ENCODE measurements at places on chromosomes 7 and 10.

- no peak for DNase-seq
Observed at GRCh38 chr10:46264737-46265368, 21.9 kb upstream of the ANTXRL start.

DNA sequence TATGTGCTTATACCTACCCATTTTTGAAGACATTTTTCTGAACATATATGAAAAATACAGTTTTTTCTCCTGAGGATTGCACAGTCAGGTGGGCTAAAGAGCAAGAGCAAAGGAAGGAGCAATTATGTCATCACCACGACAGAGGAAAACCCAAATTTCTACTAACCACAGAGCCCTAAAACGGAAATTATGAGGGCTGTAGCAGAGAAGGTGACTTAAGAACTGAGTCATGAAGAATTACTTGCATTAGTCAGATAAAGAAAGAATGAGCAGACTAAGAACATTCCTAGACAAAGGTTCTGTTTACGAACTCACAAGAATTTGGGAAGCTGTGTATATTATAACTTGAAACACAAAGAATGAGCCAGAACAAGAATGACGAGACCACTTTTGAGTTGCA is 974.4 kb downstream of the NXPH1 start:
- no peak for DNase-seq

DNA sequence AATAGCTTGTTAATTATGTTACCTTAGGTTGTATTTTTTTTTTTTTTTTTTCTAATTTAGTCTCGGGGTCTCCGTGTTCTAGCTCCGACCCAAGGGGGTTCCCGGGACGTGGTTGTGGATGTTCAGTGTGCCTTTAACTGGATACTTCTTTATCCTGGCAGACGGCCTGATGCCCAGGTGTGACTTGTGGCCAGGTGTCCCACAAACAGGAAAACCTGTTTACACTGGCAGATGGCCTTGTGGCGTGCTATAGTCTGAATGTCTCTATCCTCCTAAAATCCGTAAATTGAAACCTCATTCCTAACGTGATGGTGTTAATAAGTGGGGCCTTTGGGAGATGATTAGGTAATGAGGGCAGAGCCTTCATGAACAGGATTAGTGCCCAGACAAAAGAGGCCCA is 546.4 kb upstream of the C7orf33 start:
- no peak for DNase-seq

DNA sequence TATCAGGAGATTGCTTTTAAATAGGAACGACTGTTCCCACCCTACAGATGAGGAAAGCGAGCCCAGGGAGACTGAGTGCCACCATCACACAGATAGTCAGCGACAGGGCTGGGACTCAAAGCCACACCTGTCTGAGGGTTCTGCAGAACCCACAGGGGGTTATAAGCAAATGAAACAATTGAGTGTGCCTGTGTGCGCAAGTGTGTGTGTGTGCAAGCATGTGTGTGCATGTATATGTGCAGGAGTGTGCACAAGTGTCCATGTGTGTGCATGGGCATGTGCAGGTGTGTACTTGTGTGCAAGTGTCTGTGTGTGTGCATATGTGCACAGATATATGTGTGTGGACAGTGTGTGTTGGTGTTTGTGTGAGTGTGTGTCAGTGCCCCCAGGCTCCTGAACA is 280.2 kb downstream of the GRID1 start:
- DNase-seq: no peak

DNA sequence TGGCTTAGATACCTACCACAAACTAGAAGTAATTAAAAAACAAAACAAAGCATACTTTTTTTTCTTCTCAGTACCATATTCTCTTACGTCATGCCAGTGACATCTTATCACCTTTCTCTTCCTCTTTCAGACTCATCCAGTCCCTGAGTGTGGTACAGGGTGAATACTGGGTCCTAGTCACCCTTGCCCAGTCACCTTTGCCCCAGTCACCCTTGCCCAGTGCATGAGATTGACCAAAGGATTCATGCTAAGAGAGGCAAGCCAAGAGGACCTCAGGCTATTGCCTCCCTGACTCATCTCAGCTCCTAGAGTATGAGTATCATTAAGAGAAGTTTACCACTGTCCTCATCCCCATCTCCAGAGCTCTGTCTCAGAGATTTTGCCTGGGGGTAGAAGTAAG is 10.0 kb upstream of the TSPAN12 start:
- no peak for DNase-seq

DNA sequence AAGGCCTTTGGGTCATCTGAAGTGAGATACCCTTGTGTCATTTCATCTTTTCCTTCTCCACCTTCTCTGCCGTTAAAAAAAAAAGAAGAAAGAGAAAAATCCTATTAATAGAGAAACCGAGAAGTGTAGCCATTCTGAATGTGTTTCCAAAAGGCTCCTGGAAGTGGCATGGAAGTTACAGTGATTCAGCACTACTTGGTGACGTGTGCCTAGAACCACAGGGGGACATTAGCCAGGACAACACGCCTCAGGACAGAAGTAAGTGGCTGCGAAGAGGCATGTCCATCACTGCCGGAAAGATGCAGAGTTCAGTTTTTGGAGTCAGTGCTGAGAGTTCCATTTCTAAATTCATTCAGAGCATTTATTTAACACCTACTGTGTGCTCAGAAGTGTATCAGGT is 6.3 kb downstream of the HTRA1 start:
- no peak for DNase-seq

DNA sequence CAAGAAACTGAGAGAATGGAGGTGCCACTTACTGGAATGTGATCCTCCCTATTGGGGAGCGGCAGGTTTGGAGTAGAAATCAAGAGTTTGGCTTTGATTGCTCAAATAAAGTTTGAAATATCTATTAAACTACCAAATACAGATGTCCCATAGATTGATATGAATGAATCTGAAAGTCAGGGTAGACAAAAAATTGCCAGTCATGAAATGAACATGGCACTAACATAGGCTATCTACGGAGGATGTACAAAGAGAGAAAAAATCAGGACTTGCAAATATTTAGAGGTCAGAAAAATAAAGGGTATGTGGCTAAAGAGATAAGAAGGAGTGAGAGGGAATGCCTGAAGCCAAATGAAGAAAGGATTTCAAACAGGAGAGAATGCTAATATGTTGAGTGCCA is 119.9 kb downstream of the PCDH15 start:
- no peak for DNase-seq

DNA sequence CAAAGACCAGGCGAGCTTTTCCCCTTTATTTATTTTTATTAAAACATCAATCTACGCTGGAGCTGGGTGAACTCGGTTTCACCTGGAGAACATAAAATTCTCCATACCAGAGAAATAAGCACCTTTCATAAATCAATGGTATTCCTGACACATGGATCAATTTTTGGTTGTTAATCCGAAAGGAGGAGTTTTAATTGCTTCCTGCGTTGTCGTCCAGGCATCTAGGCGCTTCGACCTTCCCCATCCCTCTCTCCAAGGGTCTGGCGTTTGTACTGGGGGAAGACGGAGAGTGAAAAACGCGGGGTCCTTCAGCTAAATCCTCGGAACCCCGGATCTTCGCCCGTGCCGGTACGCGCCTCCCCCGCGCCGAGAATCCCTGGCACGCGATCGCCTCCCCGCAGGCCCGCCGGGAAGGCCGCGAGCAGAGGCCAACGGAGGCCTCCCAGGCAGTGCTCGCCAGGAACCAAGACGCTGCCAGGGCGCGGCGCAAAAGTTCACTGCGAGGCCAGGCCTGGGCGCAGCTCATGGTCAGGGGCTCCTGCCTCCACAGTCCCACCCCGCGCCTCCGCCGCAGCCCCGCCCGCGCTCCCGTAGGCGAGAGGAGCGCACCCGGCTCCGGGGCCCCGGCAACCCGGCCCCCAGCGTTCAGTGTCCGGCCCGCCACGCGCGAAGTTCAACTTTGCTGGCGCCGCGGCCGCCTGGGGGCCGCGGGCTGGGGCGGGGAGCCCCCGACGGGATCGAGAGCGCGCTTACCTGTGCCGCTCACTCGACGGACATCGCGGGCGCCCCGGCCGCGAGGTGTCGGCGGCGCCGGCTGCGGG is 8.3 kb upstream of the EBF3 start:
- no peak for DNase-seq

DNA sequence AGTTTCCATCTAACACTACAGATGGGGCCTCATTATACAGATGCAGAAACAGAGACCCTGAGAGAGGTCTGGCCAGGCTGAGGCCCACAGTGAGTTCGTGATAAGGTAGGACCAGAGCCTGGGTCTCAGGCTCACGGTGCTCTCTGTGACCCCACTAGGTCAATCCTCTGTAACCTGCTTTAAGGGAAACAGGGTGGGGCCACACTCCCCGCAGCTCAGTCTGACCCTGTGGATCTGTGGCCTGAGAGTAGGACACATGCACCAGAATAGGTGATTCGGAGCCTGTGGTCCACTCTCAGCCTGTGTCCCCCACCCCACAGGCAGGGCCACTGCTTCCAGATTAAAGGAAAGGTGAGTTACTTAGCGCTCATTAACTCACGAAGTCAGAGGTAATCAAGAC is 137.8 kb upstream of the FAM20C start:
- no peak for DNase-seq

- DNase-seq: no peak
Observed at GRCh38 chr7:117283371-117283770, 39.5 kb downstream of the WNT2 start.

DNA sequence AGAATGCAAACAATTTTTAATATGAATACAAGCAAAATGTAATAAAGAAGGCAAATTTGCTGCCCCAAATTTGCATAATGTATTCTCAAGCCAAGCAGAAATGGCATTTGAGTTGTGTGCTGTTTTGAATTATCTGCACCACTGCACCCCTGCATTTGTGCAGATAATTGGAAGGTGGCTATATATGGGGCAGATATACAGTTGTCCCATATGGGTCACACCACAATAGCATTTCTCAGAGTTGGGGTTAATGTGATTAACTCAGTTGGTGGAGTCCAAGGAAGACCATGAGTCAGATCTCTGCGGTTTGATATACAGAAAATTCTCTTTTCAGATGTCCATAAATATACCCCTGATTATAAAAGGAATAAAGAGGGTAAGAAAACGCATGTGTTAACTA is 68.9 kb upstream of the EXOC4 start:
- DNase-seq: no peak

GRCh38 chr7:36871355-36871738 is 147.1 kb upstream of the AOAH start:
- DNase-seq: no peak

DNA sequence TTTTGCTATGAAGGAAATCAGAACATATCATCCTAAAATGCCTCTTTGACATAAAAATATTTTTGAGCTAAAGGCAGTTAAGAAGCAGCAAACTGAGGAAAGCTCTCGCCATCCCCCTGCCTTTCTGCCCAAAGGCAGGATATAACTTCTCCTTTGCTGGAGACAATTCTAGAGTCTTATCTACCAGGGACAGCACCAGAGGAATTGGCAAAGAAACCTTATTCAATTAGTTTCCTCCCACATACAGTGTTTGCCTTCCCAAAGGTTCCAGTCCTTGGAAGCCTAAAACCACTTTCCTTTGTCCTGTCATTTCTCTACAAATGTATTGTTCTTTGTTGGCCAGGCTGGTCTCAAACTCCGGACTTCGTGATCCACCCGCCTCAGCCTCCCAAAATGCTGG is 33.7 kb downstream of the MASTL start:
- DNase-seq: no peak

DNA sequence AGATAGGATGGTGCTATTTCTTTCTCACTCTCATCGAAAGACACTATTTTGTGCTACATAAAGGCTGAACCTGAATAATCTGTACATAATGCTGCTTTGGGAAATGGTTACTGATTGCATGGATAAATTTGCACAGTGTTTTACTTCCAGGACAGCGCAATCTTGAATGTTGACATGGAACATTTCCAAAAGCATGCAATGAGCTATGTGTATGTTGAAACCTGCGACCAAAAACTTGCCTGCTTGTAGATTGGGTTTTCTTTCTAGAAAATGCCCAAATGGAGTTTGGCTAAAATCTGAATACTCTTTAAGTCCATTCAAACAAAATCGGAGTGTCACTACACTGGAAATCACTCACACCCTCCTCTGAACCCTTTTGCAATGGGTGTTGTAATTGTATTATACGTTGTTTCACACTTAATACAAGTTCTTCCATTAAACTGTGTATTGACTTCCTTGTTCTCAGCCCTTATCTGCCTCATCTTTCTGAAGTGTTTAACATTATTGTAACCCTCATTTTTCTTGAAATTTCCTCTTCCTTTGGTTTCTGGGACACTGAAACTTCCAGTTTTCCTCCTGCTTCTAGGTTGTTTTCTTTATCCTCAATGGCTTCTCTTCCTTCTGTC is 73.7 kb upstream of the CAPZA2 start:
- DNase-seq: no peak

GRCh38 chr10:71889388-71889987 is 38.4 kb upstream of the PSAP start:
- no peak for DNase-seq

- no peak for DNase-seq
Observed at GRCh38 chr7:3520206-3520605, 219.2 kb downstream of the SDK1 start.

DNA sequence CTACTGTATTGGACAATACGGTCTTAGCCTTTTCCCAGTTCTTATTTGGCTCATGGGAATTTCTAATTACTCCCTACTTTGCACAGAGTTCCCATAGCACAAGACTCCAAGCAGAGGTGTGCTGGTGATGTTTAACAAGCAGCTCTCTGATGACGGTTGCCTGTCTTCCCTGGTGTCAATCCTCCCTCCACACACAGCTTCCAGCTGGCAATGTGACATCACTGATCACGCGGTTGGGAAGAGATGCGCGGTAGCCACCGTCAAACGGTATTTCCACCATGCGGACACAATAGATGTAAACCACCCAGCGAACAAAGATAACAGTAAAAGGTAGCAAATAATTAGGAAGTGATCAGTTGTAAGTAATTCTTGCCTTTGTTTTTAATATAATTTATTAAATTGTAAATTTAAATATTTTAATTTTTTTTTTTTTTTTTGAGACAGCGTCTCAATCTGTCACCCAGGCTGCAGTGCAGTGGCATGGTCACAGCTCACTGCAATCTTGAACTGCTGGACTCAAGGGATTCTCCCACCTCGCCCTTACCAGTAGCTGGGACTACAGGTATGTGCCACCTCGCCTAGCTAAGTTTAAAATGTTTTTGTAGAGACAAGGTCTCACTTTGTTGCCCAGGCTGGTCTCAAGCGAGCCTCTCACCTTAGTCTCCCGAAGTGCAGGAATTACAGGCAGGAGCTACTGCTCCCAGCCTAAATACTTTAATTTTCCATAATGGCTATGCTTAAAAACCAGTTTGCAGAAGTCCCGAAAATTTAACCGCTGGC is 36.3 kb upstream of the IL15RA start:
- no peak for DNase-seq

DNA sequence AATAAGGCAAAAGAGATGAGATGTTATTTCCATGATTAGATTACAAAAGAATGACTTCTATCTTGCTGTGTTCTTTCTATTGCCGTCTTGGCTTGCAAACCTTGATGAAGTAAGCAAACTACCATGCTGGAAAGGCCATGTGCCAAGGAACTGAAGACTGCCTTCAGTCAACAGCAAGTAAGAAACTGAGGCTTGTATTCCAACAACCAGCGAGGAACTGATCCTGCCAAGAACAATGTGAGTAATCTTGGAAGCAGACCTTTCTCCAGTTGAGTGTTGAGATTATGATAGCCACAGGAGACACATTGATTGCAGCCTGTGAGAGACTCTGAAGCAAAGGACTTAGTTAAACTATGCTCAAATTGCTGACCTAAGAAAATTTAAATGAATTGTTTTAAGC is 164.6 kb upstream of the GRM3 start:
- DNase-seq: no peak

- peak; percentile 46 for DNase-seq
Observed at GRCh38 chr10:23344241-23344841, at the start of gene C10orf67. C10orf67 (minus strand) TSS chr10:23344797; CDS start chr10:23344774, 23 bp downstream.
